Dorsolateral prefrontal cortex (tissue), 122 donors: ENCODE measurements at places on chromosomes 1 and 21.

DNA sequence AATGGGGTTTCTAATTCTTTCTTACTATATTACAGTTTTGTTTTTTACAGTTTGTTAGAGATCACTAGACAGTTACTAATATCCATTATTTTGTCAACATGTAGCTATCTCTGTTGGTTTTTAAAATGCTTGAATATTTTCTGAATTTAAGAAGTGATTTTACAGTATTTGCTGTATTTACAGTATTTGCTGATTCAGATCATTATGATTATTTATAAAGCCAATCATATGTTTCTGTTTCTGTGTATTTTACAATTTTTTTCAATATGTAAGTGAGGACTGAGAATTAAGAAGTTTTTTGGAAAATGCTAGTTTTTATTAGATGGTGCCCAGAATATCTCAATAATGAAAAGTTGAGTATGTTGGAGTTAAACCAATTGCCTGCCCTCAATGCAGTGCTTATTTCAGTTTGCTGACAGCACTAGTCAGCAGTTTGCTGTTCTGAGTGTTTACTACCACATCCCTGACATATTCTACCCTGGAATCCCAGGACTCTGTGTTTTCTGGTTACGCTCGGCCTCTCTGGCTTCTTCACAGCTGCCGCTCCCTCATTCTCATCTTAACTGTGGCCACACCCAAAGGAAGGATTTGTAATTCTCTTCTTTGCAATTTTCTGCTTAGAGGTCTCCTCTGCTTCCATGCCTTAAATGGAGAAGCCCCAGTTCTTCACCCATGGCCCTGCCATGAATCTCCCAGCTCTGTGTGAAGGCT, 68.0 kb upstream of the BACH1 start:
- DNase-seq: no peak

GRCh38 chr1:42940851-42941639, 17.6 kb downstream of the SLC2A1 start:
- no peak for DNase-seq

- no peak for DNase-seq
Observed at GRCh38 chr1:19974822-19975416, 4.5 kb downstream of the PLA2G2A start.

DNA sequence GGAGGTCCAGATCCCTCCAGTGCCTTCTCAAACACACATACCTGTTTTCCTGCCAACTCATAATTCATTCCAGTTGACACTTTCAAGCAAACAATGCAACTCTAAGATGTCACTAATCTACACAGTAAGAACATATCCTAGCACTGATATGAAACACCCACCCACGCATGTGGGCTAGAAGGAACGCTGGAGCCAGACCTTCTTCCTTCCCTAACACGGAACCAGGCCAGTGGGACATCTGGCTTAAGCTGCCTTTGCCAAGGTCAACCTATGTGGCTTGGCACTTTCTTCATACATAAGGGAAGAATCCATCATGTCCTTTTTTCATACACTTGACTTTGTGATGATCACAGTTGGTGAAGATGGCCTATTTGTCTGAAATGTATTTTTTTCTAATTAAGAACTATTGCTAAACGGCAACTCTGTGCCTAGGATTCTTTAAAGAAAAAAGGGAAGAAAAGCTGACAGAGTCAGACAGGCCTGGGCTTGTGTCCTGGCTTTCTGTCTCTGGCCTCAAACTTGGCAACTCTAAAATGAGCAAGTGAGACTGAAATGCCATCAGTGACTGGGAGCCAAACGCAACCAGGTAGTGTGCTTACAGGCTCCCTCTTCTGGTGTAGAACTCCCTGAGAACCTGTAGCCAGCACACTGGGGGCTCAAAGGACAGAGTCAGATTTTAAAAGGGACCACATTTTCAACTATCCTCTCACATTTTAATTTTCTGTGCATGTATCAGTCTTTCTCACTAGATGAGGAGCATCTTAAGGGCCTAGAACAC, 92.6 kb upstream of the BEND5 start:
- DNase-seq: no peak

DNA sequence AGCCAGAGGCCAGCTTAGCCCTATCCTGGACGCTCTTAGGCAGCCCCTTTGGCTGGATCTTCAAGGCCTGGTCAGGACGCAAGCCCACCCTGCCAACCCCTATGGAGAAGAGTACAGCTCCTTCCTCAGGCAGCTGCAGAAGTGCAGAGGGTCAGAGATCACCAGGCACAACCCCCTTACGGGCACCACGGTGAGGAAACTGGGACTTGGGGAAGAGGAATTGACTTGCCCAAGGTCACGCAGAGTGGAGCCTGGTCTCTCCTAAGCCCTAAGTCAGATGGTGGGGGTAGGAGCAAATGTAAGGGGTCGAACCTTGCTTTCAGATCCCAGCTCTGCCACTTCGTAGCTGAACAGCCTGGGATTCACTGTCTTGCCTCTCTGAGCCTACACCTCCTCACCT, 3.7 kb downstream of the E2F2 start:
- DNase-seq: no peak

DNA sequence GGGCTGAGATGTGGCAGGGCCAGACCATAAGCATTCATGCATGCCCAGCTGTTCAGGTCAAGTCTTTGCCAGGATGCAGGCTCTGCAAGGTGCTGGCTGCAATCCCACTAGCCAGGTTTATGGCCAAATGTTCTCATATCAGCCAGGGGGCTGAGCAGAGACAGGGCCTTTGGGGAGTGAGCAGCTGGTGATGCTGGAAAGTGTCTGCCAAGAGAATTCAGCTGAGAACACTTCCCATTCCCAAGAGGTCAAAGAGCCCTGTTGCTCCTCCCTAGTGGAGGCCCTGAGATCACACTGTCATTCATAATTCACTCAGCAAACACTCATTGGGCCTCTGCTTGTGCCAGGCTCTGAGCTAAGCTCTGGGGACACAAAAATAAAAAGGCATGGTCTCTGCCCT, 150.3 kb downstream of the DMRTA2 start:
- DNase-seq: no peak

- DNase-seq: no peak
Observed at GRCh38 chr21:14959343-14959742, 105.5 kb downstream of the NRIP1 start.

GRCh38 chr1:160112357-160112756, 3.2 kb upstream of the ATP1A2 start:
- no peak for DNase-seq

DNA sequence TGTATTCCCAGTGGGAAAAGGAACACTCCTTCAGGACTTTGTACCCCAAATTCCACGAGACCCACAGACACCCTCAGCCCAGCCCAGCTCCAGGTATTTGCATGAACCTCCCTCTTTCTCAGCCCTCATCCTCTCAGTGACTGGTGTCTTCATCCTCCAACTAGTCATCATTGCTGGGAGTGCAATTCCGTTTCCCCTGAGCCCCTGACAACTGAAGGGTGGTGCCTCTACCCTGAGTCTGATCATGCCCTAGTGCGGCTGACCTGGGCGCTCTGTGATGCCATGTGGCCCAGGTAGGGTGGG, 3.8 kb upstream of the ZNF692 start:
- DNase-seq: no peak

- DNase-seq: no peak
Observed at GRCh38 chr21:38570596-38570995, 72.3 kb upstream of the ERG start.
